ENCODE measurements at places on chromosomes 12 and 14.

DNA sequence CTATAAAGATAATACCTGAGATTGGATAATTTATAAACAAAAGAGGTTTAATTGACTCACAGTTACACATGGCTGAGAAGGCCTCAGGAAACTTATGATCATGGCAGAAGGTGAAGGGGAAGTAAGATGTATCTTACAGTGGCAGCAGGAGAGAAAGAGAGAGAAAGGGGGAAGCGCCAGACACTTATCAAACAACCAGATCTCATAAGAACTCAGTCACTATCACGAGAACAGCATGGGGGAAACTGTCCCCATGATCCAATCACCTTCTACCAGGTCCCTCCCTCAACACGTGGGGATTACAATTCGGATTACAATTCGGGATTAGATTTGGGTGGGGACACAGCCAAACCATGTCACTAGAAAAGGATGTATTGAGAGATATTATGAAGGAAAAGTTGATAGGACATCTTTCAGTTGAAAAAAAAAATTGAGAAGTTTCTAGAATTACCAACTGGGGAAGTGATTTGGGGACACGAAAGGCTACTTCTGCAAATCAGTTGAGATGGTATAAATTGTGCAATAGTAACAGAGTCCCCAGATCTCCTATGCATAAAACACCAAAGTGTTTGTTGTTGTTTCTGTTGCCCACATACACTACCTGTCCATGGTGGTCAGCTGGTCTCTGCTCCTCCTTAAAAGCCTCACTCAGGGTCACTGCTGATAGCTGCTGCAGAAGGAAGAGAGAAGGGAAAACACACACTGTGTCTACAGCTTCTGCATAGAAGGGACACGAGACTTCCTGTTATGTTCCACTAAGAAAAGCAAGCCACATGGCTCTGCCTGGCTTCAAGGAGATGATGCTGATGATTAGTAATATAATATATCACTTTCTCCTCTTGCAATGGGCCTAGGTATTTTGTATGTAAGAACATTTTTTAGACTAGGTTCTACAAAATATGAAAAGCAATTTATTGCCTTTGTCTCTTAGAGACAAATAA lies 465.5 kb downstream of the PDZRN4 start:
- DNase-seq = no peak

- DNase-seq = peak; percentile 34
Measured at GRCh38 chr12:122368361-122369073, 54.0 kb downstream of the CLIP1 start.

GRCh38 chr14:76257111-76257803 lies 105.5 kb downstream of the GPATCH2L start:
- peak; percentile 75 for DNase-seq

DNA sequence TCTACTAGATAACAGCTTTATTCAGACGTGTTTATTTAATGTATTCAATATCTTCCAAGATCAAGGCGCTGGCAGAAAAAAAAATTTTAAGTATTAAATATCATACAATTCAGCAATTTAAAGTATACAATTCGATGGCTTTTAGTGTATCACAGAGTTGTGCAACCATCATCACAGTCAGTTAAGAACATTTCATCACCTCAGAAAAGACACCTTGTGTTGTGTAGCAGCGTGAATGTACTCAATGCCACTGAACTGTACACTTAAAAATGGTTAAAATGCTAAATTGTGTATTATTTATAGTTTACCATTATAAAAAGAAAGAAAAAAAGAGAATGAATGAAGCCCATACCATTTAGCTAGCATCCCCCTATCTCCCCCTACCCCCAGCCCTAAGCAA lies 96.4 kb downstream of the RIN3 start:
- no peak for DNase-seq

Data from fibroblast of skin of back (primary cell).